ENCODE measurements at places on chromosomes 6 and 20.

DNA sequence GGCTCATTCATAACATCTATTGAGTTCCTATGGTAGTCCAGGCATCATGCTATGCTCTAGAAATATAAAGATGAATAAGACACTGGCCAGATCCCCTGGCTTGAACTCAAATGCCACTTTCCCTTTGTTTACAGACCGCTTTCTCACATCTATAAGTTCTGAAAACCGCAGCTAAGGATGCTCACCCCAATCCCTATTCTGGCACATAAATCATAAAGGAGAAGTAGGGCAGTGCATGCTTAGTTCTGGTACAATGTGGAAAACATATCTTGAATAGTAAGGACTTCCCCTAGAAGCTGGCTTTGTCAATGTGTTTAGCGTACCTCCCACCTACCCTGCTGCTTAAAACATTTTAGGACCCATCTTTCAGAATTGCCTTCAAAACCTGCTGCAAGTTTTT is 26.4 kb downstream of the MRS2 start:
- DNase-seq = no peak

DNA sequence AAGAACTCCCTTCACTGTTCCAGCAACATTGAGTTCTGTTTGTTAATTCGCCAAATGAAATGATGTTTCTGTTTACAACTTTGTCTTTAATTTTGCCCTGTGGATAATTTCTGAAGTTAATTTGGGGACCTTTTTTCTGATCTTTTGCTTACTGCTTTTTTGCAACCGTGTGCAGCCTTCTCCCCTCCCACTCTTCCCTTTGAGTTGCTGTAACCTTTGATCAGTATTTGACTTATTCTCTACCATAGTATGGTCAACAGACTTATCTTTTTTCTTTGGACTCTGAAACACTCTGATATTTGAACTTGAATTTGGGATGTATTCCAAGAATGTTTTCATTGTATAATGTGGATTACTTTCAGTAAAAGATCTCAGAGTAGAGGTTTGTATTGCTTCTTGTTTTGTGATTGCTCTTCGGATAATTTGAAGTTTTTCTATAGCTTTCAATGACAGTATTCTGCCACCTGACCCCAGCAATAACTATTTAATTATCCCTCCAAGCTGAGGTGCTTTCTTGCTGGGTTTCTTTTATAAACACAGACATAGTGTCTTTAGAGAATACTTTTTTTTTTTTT is 46.2 kb downstream of the LRRN4 start:
- no peak for DNase-seq

GRCh38 chr6:79946272-79947190 is 822 bp downstream of the ELOVL4 start:
- DNase-seq = peak; percentile 14

- no peak for DNase-seq
Measured at GRCh38 chr20:4130404-4131189, 115.2 kb upstream of the RNF24 start.

DNA sequence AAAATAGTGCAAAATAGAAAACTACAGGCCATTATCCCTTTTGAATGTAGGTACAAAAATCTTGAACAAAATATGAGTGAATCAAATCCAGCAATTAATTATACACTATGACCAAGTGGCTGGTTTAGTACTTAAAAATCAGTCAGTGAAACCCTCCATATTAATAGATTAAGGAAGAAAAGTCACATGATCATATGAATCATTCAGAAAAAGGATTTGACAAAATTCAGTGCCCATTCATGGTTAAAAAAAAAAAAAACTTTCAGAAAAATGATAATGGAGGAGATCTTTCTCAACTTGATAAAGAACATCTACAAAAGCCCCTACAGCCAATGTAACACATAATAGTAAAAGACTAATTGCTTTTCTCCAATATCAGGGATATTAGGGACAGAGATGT is 75.0 kb downstream of the FAM120B start:
- no peak for DNase-seq

GRCh38 chr6:11439017-11439420 is 98.5 kb upstream of the TMEM170B start:
- DNase-seq = no peak

GRCh38 chr6:34964564-34964963 is 75.5 kb downstream of the ANKS1A start:
- no peak for DNase-seq

GRCh38 chr6:154239392-154239791 is 117.2 kb downstream of the IPCEF1 start:
- DNase-seq = no peak

DNA sequence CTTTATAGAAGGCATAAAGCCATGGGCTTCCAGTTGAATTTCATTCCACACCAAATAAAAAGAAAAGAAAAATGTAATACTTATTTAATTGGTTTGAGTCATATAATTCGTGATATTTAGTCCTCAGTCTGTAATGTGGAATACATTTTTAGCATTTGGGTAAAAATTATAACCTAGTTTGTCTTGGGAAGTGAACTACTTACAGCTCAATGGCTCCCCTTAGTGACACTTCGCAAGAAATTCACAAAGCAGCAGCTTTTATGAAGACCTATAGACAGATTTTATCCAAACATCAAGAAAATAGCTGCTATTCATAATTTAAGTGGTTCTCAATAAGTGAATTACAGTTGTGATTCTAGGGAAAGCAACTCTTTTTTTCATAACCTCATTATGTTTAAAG is 72.1 kb downstream of the RSPO3 start:
- DNase-seq = no peak

- no peak for DNase-seq
Measured at GRCh38 chr6:161575523-161576254, 301.8 kb upstream of the AGPAT4 start.

DNA sequence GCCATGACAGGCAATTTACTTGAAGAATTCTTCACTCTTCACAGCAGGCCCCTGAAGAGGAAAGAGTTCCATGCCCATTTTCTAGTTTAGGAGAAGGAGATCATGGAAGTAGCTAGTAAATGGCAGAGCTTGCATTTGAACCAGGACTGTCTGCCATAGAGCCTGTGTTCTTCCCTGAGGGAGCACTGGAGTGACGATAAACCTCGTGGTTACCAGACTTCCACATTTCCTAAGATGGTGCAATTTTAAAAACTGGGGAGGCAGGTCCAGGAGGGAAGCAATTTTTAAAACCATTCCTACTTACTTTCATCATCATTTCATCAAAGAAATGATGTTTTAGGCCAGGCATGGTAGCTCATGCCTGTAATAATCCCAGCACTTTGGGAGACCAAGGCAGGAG is 36.8 kb downstream of the STK35 start:
- no peak for DNase-seq

GRCh38 chr6:41734666-41735426 is 562 bp downstream of the TFEB start:
- peak; percentile 31 for DNase-seq

DNA sequence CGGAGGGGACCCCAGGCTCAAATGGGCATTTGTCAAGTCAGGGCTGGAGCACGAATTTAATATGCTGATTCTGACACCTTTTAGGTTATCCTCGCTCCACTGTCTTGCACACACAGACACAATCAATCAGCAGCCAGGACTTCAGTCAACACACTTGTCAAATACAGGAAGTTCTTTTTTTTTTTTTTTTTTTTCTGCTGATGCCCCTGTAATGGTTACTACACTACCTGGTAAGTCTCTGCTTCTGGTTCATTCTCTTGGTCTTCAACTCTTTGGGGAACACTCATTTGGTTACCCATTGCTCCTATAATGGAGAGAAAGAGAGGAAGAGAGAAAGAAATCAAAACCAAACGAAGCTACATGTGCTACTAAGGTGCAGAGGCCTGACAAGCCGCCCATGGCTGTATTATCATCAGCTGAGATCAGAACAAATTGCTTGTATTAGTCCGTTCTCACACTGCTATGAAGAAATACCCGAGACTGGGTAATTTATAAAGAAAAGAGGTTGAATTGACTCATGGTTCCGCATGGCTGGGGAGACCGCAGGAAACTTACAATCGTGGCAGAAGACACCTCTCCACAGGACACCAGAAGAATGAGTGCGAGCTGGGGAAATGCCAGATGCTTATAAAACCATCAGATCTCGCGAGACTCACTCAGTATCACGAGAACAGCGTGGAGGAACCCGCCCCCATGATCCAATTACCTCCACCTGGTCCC is 11.8 kb downstream of the BCAS1 start:
- no peak for DNase-seq

DNA sequence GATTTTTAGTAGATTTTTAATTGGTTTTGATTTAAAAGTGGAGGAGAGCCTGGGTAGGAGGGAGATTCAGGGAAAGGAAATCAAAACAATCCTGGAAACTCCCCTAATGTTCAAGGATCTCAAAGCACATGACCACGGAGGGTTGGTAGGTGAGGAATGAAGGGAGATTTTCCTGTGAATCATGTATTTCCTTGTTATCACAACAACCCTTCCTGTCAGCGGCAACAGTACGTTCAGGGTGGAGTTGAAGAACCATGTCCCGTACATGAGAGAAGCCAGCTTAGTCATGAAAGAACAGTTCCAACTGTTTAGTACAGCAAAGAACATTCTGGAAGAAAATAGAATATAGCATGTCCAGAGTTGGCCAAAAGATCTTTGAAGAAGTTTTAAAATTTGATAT is 79.4 kb upstream of the SCAF8 start:
- no peak for DNase-seq

- DNase-seq = no peak
Measured at GRCh38 chr20:54231036-54231435, 23.1 kb downstream of the PFDN4 start.
